ENCODE measurements at places on chromosomes 3 and 15. TPM values are rescaled to one million over a fixed set of nuclear protein-coding genes. Genes with fewer than 3 reads are reported as not detected.

Gene PEX5L
- 1.6 TPM for total RNA-seq

Gene FANCD2OS
- not detected for total RNA-seq

Gene LIPH
- total RNA-seq, result 5.6 TPM

Gene RAD51
- 0.44 TPM for total RNA-seq

Gene CHRNA5
- total RNA-seq, result 4.3 TPM

Gene RYK
- 150 TPM for total RNA-seq

Gene RHCG
- 0.16 TPM for total RNA-seq

Gene SIDT1
- total RNA-seq, result 3.8 TPM

Gene CACNA2D2
- 1.5 TPM for total RNA-seq

Gene TMCO5A
- total RNA-seq, result not detected

Gene CX3CR1
- 2.8 TPM for total RNA-seq

Gene SUCNR1
- 1.3 TPM for total RNA-seq
